ENCODE measurements at places on chromosomes 7 and 10.
A peak's percentile ranks its signal among the peaks of the same experiment; 100 is the strongest.

DNA sequence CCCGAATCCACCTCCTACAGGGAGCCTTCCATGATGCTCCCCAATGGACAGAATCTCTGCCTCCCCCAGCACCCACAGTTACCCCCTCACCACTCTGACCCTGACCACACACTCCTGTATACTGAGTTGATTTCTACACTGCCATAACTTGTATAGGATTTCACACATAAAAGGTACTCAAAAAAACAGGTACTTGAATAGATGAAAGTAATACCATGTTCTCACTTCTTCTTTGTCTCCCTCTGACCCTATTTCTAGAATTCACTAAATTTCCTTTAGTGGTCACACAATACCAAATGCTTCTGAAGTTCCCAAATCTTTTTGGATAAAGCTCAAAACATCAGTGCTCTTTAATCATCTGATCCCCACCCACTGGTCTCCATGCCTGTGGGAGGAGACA is 45.4 kb downstream of the HSPA12A start:
- no peak for DNase-seq

DNA sequence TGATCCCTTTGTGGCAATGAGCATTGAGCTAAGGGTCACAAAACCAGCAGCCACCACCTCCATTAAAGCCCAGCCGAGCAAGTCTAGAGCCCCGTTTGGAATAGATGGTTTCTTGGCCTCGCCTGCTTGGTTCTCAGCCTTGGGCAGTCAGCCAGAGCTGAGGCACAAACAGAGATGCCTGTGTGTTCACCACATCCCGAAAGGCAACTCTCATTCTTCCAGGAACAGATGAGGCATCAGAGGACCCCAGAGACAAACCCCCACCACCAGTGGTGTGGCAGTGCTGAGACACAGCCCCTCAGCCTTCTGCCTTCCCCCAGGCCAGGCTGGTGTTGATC is 203.3 kb upstream of the ZMIZ1 start:
- DNase-seq, result no peak

- no peak for DNase-seq
These were observed 33.2 kb downstream of the SH3PXD2A start for GRCh38 chr10:103822107-103822716.

DNA sequence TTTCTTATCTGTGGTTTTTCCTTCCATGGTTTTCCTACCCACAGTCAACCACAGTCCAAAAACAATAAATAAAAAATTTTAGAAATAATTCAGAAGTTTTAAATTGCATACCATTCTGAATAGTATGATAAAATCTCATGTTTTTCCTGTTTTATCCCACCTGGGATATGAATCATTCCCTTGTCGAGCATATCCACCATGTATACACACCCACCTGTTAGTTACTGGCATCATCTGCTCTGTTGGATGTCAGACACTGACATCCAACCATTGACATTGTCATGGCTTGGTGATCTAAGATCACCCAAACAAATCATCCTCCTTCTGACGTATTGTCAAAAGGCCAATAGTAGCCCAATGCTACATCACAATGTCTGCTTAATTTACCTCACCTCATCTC is 749.8 kb downstream of the TNS3 start:
- no peak for DNase-seq

- DNase-seq, result no peak
These were observed 28.2 kb downstream of the PPIF start for GRCh38 chr10:79375321-79376077.

DNA sequence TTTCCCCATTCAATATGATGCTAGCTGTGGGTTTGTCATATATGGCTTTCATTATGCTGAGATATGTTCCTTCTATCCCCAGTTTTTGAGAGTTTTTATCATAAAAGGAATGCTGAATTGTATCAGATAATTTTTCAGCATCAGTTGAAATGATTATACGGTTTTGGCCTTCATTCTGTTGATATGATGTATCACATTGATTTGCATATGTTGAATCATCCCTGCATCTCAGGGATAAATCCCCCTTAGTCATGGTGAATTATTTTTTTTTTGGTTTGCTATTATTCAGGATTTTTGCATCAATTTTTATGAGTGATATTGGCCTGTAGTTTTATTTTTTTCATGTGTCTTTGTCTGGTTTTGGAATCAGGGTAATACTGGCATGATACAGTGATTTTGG is 1152.3 kb upstream of the C7orf33 start:
- DNase-seq, result no peak

GRCh38 chr7:99083068-99083651 is 60.7 kb downstream of the SMURF1 start:
- DNase-seq, result no peak

DNA sequence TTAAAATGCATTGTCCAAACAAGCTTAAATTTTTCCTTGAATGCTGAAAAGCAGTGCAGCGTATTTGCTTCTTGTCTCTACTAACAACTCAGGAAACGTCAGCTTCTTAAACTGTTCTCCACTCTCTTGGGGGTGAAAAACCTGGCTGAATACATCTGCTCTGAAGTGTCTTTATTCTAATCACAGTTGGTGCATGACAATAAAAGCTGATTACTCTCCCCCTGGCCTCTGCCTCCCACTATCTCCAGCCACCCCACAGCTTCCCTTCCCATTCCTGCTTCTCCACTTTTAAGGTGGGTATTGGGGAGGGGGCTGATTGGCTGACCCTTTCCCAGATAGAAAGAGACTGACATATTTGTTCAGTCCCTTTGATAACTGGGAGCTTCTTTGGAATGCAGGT is 456.0 kb downstream of the SORCS1 start:
- no peak for DNase-seq

- peak; percentile 48 for DNase-seq
These were observed 1.5 kb downstream of the PIK3CG start for GRCh38 chr7:106866298-106867281.

GRCh38 chr7:115127399-115128021 is 205.6 kb downstream of the MDFIC start:
- DNase-seq, result no peak

DNA sequence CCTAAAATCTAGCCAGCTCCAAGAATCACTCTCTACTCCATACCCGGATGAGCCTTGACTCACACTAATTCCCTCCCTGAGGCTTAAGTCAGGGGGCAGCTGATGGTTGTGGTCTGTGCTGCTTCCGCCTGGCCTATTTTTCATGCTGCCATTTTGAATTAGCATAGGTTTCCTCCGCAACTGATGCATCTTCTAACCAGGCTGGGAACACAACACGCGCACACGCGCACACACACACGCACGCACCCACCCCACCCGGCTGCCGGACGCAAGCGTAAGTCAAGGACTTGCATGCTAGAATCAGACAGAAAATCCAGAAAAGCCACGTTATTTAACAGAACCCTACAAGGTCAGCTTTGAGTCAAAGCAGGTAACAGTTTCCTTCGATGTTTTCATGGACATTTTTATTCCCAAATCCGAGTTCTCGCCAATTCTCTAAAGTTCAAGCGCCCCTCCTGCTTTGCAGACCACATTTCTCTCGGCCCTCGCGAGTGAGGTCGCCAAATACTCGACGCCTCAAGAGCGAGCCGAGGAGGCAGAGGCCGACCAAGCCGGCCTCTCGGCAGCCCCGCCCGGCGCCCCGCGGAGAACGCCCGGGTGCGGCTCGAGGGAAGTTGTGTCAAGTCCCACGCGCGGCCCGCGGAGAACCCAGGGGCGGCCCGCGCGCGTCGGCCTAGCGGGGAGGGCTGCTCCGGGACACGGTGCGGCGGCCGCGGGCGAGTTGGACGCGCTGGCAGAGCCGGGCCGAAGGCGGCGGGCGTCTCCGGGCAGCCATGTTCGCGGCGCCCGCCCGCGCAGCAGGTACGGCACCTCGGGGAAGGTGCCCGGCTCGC is 961 bp downstream of the SCRN1 start:
- DNase-seq, result peak; percentile 48

DNA sequence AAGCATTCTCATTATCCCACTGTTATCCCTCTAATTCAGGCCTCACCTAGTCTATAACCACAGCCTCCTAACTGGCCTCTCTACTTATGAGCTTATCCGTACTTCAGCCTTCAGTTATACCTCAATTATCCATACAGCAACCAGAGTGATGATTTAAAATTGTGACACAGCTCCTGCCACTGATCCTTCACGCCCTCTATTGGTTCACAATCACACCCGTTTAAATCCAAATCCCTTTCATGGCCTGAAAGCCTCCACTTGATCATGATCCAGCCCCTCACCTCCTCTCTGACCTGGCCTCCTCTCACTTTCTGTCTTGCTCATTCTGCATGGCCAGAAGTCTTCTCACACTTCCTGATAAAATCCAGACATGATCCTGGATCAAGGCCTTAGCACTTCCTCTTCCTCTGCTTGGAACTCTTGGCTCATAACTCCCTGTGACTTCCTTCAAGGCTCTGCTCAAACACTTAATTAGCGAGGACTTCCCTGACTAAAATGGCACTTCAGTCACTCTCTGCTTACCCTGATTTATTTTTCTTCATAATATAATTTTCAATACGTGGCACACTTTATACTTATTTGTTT is 19.0 kb upstream of the TMEM26 start:
- DNase-seq, result peak; percentile 42

GRCh38 chr7:111835066-111835465 is 272.8 kb upstream of the IMMP2L start:
- DNase-seq, result no peak

- no peak for DNase-seq
These were observed 24.6 kb upstream of the ZMIZ1 start for GRCh38 chr10:79044036-79044632.

GRCh38 chr10:63205421-63205820 is 72.3 kb downstream of the NRBF2 start:
- DNase-seq, result peak; percentile 48

DNA sequence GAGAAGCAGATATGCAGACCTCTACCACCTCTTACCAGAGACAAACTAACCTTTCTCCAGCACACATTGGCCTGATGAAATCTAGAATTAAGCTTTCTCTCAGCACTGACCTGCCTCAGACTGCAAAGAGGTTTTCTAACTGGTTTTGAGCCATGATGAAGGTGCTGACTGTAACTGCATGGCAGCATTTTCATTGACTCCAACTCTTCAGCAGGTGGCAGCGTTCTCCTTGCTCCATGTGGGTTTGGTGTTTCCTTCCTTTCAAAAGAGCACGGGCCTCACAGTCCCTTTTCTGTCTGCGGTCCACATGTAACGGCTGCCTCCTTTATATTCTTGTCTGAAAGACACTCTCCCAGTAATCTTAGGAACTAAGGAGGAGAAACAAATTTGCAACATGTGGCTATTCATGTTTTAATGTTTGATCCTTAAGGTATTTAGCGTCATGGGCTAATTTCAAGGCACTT is 12.6 kb downstream of the KLLN start:
- DNase-seq, result peak; percentile 39

DNA sequence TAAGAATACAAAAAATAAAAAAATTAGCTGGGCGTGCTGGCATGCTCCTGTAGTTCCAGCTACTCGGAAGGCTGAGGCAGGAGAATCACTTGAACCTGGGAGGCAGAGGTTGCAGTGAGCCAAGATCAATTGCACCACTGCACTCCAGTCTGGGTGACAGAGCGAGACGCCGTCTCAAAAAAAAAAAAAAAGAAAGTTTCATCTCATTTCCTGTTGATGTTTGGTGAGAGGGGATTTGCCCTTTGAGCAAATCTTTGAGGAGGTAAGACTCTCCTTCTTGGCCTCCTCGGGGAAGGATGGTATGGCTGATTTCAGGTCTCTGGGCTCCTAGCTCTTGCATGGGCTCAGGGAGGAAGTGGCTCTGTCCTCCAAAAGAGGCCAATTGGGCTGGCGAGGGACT is 3.6 kb upstream of the GRID2IP start:
- no peak for DNase-seq

DNA sequence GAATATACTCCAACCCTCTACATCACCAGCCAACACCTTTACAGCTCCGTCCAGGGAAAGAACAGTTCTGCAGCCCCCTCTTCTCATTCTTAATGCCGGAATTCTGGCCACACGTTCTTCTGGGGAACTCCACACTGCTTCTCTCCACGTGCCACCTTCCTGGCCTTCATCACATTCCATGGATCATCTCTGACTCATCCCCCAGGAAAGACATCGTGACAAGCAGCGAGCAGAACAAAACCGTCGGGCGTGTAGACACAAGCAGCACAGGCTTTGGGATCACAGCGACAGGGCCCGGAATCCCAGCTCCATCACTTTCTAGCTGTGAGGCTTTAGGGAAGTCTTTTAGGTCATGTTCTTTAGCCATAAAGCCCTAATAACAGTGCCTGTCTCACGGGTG is 590.3 kb upstream of the FOXK1 start:
- no peak for DNase-seq

DNA sequence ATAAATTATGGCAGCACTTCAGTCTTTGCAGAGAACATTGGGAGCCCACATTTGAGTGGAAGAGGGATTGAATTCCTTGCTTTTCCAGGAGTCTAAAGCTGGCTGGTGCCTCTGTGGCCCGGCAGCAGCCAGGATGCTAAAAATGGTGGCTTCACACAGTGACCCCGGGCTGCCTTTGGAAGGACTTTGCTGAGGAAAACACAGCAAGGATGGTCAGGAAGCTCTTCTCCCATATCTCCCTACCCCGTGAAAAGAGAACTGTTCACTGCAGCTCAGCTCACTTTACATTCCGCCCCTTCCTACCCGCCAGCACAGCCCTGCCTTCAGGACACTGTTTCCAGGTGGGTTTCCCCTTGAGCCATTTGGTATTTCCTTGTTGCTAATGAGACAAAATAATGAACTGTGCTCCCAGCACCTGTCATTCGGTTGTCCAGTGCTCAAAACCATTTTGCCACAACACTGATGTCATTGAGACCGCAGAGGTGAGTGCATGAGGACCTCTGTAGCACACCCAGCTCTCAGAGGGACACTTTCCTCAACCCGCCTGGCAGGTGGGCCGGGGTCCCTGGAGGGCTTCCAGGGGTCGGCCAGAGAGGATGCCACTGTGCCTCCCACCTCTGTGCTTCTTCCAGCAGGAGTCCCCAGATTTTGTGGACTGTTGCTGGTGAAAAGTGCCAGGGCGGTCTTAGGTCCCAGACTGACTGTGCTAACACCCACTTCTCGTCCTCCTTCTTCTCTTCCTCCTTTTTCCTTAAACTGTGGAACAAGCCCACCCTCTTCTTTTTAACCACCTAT is 255.7 kb upstream of the PPP2R2D start:
- no peak for DNase-seq

DNA sequence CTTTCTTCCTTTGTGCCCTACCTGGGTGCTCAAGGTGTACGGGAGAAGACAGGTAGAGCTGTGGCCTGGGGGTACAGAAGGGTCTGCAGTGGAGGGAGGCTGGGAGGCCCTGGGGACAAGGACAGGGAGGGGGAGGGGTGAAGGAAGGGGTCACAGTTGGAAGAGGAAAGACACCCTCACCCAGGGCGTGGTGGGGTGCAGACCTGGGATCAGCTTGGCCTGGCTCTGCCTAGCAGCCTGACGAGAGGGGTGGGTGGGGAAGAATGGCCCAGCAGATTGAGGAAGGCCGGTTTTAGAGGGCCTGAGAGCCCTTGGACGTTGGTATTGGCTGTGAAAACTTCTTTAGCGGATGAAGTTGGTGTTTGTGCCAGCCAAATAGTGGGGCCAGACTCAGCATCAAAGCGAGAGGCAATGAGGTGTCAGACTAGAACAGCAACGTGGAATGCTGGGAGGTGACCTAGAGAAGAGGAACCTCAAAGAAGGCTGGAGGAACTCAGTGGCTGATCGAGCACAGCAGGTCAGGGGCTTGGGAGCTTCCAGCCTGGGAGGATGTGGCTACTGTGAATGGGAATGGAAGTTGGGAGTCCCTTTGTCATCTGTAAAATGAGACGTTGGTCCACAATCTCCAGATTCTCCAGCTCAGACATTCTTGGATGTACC is 18.1 kb upstream of the TRIM8 start:
- no peak for DNase-seq

- DNase-seq, result no peak
These were observed 79.4 kb upstream of the NXPH1 start for GRCh38 chr7:8353991-8354390.

GRCh38 chr7:130689683-130690082 is 3.3 kb upstream of the TSGA13 start:
- no peak for DNase-seq

All from suppressor macrophage treated with lipopolysaccharide for 1 hour (primary cell).